Sigmoid colon (tissue), 7 donors: ENCODE measurements at places on chromosomes 6 and 20.
A peak's percentile ranks its signal among the peaks of the same experiment; 100 is the strongest.

DNA sequence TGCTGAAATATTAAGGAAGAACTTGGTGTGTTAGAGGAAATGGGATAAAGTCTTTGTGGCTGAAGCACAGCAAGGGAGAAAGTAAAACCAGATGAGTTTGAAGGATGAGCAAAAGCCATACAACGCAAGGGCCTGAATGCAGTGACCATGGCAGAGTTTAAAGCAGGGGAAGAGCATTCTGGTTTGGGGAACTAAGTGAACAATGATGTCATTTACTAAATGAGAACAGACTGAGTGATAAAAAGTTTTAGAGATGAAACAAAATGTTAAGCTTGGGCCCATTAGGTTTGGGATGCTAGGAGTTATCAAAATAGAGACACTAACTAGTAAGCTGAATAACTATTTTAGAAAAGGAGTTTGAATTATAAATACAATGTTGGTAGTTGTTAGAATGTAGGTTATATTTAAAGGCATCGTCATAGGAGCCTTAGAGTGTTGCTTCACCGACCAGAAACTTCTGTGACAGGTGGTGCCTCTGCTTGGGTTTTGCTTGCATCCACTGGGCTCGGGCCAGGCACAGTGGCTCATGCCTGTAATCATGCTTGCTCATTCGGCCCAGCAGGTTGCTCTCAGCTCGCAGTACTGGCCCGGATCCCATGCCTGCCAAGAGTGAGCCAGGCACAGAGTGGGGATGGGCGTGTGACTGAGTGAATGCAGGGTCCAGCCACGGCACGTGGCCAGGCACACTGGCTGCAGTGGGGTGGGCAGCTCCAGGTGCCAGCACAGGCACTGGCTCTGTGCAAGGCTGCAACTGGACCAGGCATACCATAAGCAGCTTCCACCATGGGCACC lies 37.4 kb upstream of the OPRM1 start:
- H3K4me1 ChIP-seq = no peaks in the 10 kb centered on the region
- no peak overlapping the region for H3K27ac ChIP-seq
- H3K36me3 ChIP-seq = no peaks in the 10 kb centered on the region
- DNase-seq = no peak

- no peaks in the 10 kb centered on the region for H3K27me3 ChIP-seq
- no peak for DNase-seq
- peak overlapping the region; percentile 88 for H3K27ac ChIP-seq
- H3K4me1 ChIP-seq = peaks cover 19% of the 10 kb centered on the region
Observed at GRCh38 chr20:38447931-38448675, 13.0 kb upstream of the SNHG17 start.

- peaks cover 10% of the 10 kb centered on the region for H3K4me1 ChIP-seq
- no peaks in the 10 kb centered on the region for H3K27me3 ChIP-seq
- DNase-seq = no peak
- no peaks in the 10 kb centered on the region for H3K36me3 ChIP-seq
- no peak overlapping the region for H3K4me3 ChIP-seq
Observed at GRCh38 chr6:107662333-107662732, 161.8 kb downstream of the SCML4 start.

DNA sequence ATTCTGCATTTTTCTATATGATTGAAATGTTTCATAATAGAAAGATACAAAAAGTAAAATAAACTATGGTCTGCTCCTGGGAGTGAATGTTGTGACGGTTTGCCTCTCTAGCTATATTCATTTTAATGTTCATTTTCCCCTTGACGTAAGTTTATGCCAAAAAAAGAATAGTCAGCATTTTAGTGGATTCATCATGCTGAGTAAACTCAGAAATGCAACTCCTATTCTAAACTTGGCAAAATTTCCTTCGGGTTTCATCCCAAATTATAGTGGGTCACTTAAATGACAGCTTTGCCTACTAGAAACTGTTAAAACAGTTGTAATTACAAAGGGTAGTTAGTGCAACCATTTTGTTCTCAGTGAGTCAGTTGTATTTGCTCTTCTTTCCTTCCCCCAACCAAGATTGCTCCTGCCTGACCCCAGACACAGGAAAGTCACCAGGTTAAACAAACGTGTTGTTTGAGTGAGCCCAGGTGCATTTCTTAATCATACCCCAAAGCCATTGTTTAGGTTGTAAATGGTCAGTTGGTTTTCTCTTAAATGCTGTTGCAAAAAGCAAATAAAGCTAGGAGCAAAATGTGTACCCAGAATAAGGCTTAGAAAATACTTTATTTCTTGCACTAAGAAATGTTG lies 482.3 kb upstream of the SOX4 start:
- H3K4me3 ChIP-seq = no peak overlapping the region
- H3K27me3 ChIP-seq = no peaks in the 10 kb centered on the region

GRCh38 chr6:92777146-92777740 lies 642.1 kb downstream of the EPHA7 start:
- no peaks in the 10 kb centered on the region for H3K27me3 ChIP-seq
- H3K4me3 ChIP-seq = no peak overlapping the region
- no peaks in the 10 kb centered on the region for H3K4me1 ChIP-seq
- DNase-seq = no peak
- no peak overlapping the region for H3K27ac ChIP-seq
- H3K36me3 ChIP-seq = no peaks in the 10 kb centered on the region
